Naive thymus-derived CD4-positive, alpha-beta T cell (primary cell): ENCODE measurements at places on chromosomes 2 and 18. TPM values are rescaled to one million over a fixed set of nuclear protein-coding genes. Genes with fewer than 3 reads are reported as not detected.

DNA sequence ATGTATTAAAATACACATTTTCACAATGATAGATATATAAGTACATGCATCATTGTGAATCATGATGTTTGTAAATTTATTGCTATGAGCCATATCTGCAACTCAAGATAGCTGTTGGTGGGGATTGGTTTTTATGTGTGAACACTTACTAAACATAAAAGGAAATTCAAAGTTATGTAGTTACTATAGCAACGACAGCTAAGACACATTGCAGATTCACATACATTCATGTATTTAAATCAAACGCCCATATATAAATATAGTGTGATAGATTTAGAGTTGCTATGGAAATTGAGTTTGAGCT is 65.6 kb downstream of the MAPRE2 start:
- no peak overlapping the region for H3K4me3 ChIP-seq
- peak; percentile 51 for DNase-seq
- H3K36me3 ChIP-seq, result no peaks in the 10 kb centered on the region

DNA sequence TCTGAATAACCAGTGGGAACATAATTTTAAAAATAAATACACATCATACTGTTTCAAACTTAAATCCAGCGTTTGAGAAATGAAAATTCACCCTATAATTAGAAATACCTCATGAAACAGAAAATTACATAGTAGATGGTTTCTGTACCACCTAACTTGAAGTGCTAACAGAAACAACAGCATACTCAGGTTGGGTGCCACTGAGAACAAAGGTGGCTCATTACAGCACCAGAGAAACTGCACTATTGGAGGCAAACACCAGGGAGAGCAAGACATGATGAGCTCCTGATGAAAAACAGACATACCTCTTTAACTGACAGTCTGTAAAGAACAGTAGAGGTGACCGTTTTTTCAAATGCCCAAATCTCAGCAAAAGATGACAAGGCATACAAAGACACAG is 12.6 kb downstream of the SULT1C4 start:
- H3K4me3 ChIP-seq, result no peak overlapping the region
- no peaks in the 10 kb centered on the region for H3K36me3 ChIP-seq
- no peaks in the 10 kb centered on the region for H3K27me3 ChIP-seq
- no peaks in the 10 kb centered on the region for H3K4me1 ChIP-seq
- H3K27ac ChIP-seq, result no peak overlapping the region
- DNase-seq, result no peak

DNA sequence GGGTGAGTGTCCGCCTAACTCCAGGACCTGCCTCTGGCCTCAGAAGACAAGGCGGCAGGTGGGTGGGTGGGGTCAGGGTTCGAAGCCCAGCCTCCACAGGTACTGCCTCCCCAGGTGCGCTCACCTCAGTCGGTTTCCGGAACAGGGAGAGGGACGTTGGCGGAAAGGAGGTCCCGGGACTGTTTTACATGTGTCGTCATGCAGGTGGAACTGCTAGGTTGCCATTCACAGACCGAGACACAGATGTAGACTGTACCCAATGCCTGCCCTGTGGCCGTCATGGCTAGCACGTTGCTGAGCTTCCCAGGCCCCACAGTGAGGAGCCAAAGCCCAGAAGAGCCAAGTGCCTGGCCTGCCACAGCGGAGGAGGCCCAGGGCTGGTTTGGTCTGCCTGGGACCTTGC is 284.0 kb upstream of the HS6ST1 start:
- H3K27ac ChIP-seq, result no peak overlapping the region
- no peaks in the 10 kb centered on the region for H3K36me3 ChIP-seq
- no peak for DNase-seq
- H3K4me1 ChIP-seq, result no peaks in the 10 kb centered on the region
- no peaks in the 10 kb centered on the region for H3K27me3 ChIP-seq
- no peak overlapping the region for H3K4me3 ChIP-seq

Gene CHRNG
- total RNA-seq, result not detected

- no peak overlapping the region for H3K4me3 ChIP-seq
- no peak for DNase-seq
- H3K27ac ChIP-seq, result no peak overlapping the region
- H3K27me3 ChIP-seq, result peaks cover 92% of the 10 kb centered on the region
- H3K4me1 ChIP-seq, result no peaks in the 10 kb centered on the region
- H3K36me3 ChIP-seq, result no peaks in the 10 kb centered on the region
These were observed 2.2 kb downstream of the HOXD10 start for GRCh38 chr2:176118601-176119339.

Gene TTC21B
- total RNA-seq, result 33.0 TPM

DNA sequence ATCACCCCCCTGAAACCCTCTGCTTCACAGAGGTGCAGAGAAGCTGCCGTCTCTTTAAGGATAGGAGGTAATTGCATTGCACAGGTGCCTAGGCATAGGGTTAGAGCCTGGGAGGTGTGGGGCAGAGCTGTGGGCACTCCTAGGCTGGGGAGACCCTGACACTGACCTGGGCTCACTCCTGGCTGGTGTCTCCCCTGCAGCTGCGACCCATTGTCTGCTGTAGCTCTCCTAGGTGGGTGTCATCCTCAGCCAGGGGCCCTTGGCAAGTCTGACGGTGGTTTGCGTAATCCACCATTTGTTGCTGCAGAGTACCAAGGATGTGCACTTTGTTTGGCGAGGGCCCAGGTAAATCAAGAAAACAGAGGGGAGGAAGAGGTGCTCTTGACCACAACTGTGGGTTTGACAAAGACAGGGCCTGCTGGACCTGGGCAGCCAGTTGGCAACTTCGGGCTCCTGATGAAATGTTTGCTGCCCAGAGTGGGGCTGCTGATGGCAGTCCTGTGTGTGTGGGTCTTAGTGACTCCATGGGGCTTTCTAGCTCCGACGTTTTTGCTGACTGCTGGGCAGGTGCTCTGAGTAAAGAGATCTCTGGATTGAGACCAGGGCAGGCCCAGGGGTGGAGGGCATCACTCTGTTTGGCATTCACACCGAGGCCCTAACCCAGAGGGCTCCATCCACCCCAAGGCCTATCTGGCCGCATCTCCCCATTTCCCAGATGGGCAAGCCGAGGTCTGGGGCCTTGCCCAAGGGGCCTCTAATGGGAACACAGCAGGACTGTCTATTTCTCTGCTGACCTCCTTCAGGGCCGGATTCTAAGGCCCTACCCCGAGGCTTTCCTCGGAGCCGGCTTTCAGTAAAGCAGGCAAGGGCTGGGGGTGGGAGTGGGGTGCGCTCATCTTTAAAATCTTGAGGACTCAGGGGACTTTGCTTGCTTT is 67.7 kb downstream of the EDAR start:
- DNase-seq, result no peak
- no peaks in the 10 kb centered on the region for H3K36me3 ChIP-seq
- H3K27ac ChIP-seq, result no peak overlapping the region
- no peak overlapping the region for H3K4me3 ChIP-seq

- H3K4me1 ChIP-seq, result peaks cover 68% of the 10 kb centered on the region
- no peaks in the 10 kb centered on the region for H3K27me3 ChIP-seq
- no peak overlapping the region for H3K4me3 ChIP-seq
- H3K27ac ChIP-seq, result no peak overlapping the region
These were observed 6.1 kb downstream of the RNF144A start for GRCh38 chr2:6923319-6923718.

DNA sequence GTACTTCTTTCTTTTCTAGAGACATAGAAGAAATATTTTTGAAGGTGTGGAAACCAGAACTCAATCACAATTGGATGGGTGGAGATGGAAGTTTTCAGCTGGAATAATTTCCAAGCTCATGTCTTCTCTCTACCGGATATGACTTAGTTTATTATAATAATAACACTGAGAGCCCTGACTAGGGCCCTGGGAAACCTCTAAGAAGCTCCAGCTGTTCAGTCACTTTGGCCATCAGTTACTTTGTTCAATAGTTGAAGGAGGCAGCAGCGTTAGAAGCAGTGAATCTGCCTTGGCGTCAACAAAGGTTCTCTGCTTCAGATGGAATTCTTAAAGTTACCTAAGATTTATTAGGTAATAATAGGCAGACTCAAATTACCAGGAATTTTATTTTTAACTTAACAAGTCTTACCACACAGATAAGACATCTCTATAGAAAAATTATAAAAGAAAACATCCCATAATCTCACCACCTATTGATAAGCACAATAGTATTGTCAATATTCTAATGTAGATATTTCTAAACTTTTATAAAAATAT is 293.8 kb upstream of the CHAC2 start:
- H3K27ac ChIP-seq, result no peak overlapping the region
- no peaks in the 10 kb centered on the region for H3K4me1 ChIP-seq
- DNase-seq, result no peak
- no peaks in the 10 kb centered on the region for H3K36me3 ChIP-seq
- no peaks in the 10 kb centered on the region for H3K27me3 ChIP-seq

GRCh38 chr2:235544689-235544969 is 50.8 kb downstream of the AGAP1 start:
- no peak for DNase-seq
- H3K4me1 ChIP-seq, result no peaks in the 10 kb centered on the region
- no peak overlapping the region for H3K4me3 ChIP-seq
- H3K27me3 ChIP-seq, result no peaks in the 10 kb centered on the region
- no peaks in the 10 kb centered on the region for H3K36me3 ChIP-seq

- peaks cover 62% of the 10 kb centered on the region for H3K36me3 ChIP-seq
- no peak for DNase-seq
- H3K4me1 ChIP-seq, result peaks cover 8% of the 10 kb centered on the region
- H3K4me3 ChIP-seq, result no peak overlapping the region
- no peaks in the 10 kb centered on the region for H3K27me3 ChIP-seq
These were observed 92.1 kb downstream of the NFATC1 start for GRCh38 chr18:79487801-79488201.

- DNase-seq, result no peak
- no peak overlapping the region for H3K27ac ChIP-seq
- H3K4me1 ChIP-seq, result no peaks in the 10 kb centered on the region
- no peaks in the 10 kb centered on the region for H3K36me3 ChIP-seq
These were observed 181.3 kb downstream of the MBD5 start for GRCh38 chr2:148202237-148202636.

GRCh38 chr2:2704428-2705090 is 373.5 kb upstream of the MYT1L start:
- peak; percentile 18 for DNase-seq
- H3K36me3 ChIP-seq, result no peaks in the 10 kb centered on the region
- H3K27ac ChIP-seq, result no peak overlapping the region
- H3K4me3 ChIP-seq, result no peak overlapping the region
- H3K4me1 ChIP-seq, result no peaks in the 10 kb centered on the region
- no peaks in the 10 kb centered on the region for H3K27me3 ChIP-seq

GRCh38 chr2:159457589-159457988 is 158.8 kb downstream of the BAZ2B start:
- H3K4me1 ChIP-seq, result no peaks in the 10 kb centered on the region
- H3K4me3 ChIP-seq, result no peak overlapping the region
- H3K27me3 ChIP-seq, result no peaks in the 10 kb centered on the region

- no peaks in the 10 kb centered on the region for H3K4me1 ChIP-seq
- H3K27ac ChIP-seq, result no peak overlapping the region
- peaks cover 19% of the 10 kb centered on the region for H3K36me3 ChIP-seq
- no peak overlapping the region for H3K4me3 ChIP-seq
- DNase-seq, result no peak
- no peaks in the 10 kb centered on the region for H3K27me3 ChIP-seq
These were observed 14.7 kb downstream of the NCL start for GRCh38 chr2:231449503-231450054.

Gene CNTNAP5
- total RNA-seq, result not detected in 2 replicates

GRCh38 chr18:75809151-75809925 is 381.8 kb upstream of the SMIM21 start:
- H3K27ac ChIP-seq, result no peak overlapping the region
- H3K36me3 ChIP-seq, result no peaks in the 10 kb centered on the region
- no peaks in the 10 kb centered on the region for H3K4me1 ChIP-seq
- H3K27me3 ChIP-seq, result no peaks in the 10 kb centered on the region
- H3K4me3 ChIP-seq, result no peak overlapping the region
- no peak for DNase-seq

Gene RNMT
- 53.7 TPM for total RNA-seq

GRCh38 chr2:37706334-37707183 is 35.1 kb upstream of the CDC42EP3 start:
- H3K27ac ChIP-seq, result no peak overlapping the region
- peaks cover 10% of the 10 kb centered on the region for H3K4me1 ChIP-seq
- H3K4me3 ChIP-seq, result no peak overlapping the region
- no peaks in the 10 kb centered on the region for H3K27me3 ChIP-seq
- no peak for DNase-seq

- no peak overlapping the region for H3K27ac ChIP-seq
- H3K36me3 ChIP-seq, result no peaks in the 10 kb centered on the region
- no peaks in the 10 kb centered on the region for H3K27me3 ChIP-seq
- no peaks in the 10 kb centered on the region for H3K4me1 ChIP-seq
- no peak for DNase-seq
- H3K4me3 ChIP-seq, result no peak overlapping the region
These were observed 137.7 kb upstream of the PKDCC start for GRCh38 chr2:41910126-41910525.

Gene PRKAG3
- not detected for total RNA-seq

DNA sequence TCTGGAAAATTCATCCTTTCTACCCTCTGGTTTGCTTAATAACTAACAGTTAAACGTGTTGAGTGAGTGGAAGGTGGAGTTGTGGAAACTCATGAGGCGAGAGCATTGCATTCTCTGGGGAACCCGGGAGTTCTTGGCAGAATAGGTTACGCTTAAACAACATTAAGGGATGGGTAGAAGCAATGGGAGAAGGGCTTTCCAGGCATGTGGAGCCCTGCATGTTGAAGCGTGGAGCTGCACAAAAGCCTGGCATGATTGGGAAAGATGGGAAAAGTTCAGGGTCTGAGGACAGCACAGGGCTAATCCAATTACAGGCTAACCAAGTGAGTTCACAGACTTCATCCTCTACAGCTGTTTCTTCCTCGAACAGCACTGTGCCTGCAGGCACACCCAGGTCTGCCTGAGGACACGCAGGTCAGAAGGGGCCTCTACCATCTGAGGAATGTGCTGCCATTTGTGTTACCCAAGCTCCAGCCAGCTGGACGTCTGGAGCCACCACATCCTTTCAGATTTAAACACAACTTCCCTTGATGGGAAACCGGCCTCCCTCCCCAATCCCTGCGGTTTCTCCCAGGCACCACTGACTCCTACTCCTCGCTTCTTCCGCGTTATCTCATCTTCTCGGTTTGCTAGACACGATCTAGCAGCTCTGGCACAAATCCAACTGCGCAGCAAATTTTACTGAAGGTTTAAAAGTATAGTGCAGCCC is 164.2 kb downstream of the ANTXR1 start:
- H3K27ac ChIP-seq, result no peak overlapping the region
- no peak overlapping the region for H3K4me3 ChIP-seq
- no peaks in the 10 kb centered on the region for H3K36me3 ChIP-seq
- H3K4me1 ChIP-seq, result no peaks in the 10 kb centered on the region
- H3K27me3 ChIP-seq, result no peaks in the 10 kb centered on the region
- DNase-seq, result no peak

Gene ASB18
- total RNA-seq, result not detected in 2 replicates

GRCh38 chr2:65465857-65466256 is 33.5 kb upstream of the SPRED2 start:
- peaks cover 5% of the 10 kb centered on the region for H3K27me3 ChIP-seq
- H3K27ac ChIP-seq, result no peak overlapping the region
- no peak overlapping the region for H3K4me3 ChIP-seq
- H3K4me1 ChIP-seq, result no peaks in the 10 kb centered on the region
- no peak for DNase-seq

DNA sequence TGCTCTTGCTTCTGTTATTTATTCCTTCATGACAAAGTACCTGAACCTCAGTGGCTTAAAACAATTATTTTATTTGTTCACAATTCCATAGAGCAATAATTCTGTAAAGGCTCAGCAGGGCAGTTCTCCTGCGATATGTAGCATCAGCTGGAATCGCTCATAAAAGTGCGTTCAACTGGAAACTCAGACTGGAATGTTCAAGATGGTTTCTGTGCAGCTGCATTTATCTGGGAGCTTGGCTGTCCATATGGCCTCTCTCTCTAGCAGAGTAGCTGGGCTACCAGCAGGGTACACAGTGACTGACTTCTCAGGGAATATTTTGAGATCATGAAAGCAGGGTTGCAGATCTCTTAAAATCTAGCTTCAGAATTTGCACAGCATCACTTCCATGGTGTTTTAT is 13.5 kb downstream of the CCDC121 start:
- no peaks in the 10 kb centered on the region for H3K27me3 ChIP-seq
- H3K36me3 ChIP-seq, result peaks cover 70% of the 10 kb centered on the region
- no peak for DNase-seq
- no peak overlapping the region for H3K4me3 ChIP-seq
